ENCODE measurements at places on chromosomes 1 and 21. TPM values are rescaled to one million over a fixed set of nuclear protein-coding genes. Genes with fewer than 3 reads are reported as not detected.

DNA sequence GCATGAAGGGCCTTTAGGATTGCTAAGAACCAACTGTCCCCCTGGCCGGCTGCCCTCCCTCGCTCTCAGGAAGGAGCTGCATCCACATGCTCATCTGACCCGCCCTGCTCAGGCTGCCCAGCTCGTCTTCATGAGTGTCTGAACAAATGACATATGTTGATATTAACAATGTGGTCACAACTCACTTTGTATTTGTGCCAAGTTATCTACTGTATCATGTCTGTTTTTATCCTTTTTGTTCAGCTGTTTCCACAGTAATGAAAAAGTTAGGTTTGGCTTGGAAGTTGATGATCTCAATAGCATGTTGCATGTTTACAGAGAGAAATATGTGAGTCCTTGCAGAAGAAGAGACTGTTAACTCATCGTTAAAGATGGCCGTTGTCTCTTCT lies 75.1 kb downstream of the PHTF1 start:
- peak; percentile 42 for DNase-seq

CLDN14 gene
- not detected for total RNA-seq

ADAM30 gene
- total RNA-seq: not detected

DNA sequence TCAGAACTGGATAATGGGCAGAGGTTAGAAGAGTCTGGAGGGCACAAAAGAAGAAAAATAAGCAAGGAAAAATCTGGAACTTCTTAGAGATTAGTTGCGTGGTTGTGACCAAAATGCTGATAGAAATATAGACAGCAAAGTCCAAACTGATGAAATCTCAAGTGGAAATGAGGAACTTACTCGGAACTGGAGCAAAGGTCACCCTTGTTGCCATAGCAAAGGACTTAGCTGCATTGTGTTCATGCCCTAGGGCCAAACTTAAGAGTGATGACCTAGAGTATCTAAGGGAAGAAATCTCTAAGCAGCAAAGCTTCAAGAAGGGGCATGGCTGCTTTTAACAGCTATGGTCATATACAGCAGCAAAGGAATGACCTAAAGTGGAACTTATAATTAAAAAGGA lies 180.0 kb downstream of the TTLL7 start:
- no peak for DNase-seq

DNA sequence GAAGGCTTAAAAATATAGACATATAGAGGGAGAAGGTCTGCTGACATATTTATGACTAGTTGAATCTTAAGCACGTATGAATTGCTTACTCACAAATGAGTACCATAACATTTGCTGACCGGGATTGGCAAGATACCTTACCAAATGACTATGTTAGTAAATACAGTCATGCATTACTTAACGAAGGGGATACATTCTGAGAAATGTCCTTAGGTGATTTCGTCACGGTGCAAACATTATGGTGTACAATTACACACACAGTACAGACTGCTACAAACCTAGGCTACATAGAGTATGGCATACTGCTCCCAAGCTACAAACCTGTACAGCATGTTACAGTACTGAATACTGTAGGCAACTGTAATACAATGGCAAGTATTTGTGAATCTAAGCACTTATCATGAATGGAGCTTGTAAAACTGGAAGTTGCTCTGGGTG lies 19.4 kb upstream of the UBE2U start:
- DNase-seq: peak; percentile 42

GRCh38 chr1:58627221-58627620 lies 50.2 kb upstream of the TACSTD2 start:
- DNase-seq: no peak

S100A14 gene
- total RNA-seq: 152 TPM

DNA sequence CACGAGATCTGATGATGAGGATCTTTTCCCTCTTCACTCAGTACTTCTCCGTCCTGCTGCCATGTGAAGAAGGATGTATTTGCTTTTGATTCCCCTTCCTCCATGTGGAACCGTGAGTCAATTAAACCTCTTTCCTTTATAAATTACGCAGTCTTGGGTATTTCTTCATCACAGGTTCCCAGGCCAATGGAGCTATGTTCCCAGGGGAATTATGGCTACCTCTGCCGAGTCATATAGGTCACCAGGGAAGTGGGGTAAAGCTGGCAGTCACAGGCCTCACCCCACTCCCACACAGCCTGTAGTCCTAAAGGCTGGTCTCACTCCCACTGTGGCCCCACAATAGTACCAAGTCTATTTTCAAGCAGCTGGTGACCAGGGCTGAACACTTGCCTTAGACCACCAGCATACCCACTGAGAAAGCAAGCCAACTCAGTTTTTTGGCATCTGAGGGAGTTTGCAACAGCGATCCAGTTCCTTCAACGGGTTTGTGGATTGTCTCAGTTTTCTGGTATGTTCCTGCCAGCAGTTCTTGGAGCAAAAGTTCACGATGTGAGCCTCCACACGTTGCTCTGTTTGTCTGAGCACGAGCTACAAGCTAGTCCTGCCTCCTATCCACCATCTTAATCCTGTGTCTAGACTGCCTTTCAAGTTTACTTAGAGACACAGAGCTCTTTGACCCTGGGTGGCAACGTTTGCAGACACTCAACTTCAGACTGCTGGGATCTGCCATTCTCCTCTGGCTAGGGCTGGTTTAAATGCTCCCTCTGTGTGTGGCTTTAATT lies 104.5 kb downstream of the CENPF start:
- DNase-seq: no peak

DNA sequence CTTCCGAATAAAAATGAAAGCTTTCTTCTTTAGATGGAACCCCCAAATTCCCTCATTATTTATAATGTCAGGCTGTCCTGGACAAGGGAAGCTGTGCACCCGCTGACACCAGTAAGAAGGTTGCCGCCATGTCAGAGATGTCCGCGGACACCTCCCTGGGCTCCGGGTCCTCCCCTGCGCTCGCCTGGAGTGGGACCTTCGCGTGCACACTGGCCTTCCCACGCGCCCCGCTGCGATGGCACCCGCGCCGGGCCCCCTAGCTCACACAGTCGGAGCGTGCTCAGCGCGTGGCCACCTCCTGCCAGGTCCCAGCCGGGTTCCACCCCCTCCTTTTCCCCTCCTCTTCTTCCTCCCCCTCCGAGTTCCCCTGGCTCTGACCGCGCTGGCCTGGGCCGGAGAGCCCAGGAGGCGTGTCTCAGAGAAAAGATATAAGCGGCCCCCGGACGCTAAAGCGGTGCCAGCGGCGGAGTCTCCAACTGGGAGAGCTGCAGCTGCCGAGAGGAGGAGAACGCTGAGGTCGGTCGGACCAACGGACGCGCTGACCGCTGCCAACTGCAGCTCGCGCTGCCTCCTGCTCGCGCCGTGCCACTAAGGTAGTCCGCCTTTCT lies at the start of gene G0S2:
Gene G0S2 (plus strand): TSS at position 456 of the 608 bp plus-strand sequence. CDS start 273 bp downstream, outside the sequence.
- peak; percentile 77 for DNase-seq

- DNase-seq: peak; percentile 68
Measured at GRCh38 chr21:38140207-38140903, 116.4 kb upstream of the KCNJ15 start.

- DNase-seq: no peak
Measured at GRCh38 chr1:204556458-204557052, 40.3 kb downstream of the MDM4 start.

PDC gene
- total RNA-seq: not detected

VN1R5 gene
- total RNA-seq: not detected

DNA sequence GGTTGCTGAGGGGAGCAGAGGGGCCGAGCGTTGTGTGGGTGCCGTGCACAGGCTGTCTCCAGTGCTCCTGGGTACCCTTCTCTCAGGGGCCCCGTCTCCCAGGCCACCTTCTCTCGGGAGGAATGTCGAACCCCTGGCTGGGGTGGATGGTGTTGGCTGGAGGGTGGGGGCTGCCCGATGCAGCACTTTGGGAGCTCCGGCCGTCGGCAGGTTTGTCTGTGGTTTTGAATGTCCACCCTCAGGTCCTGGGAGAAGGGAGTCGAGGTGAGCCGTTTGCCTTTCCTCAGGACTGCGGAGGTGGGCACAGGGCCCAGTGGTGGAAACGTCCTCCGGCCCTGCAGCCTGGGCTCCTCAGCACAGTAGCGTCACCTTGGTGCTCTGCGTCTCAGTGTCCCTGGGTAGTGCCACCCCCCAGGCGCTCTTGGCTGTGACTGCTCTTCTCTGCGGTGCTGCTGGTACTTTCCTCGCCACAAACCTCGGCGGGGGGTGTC lies 14.5 kb downstream of the SLX9 start:
- peak; percentile 54 for DNase-seq

ANGPTL3 gene
- total RNA-seq: not detected

Measured in left lung (tissue), 14 donors.